ENCODE measurements at places on chromosomes 3 and 15. TPM values are rescaled to one million over a fixed set of nuclear protein-coding genes. Genes with fewer than 3 reads are reported as not detected.

Gene ADCY5
- not detected for total RNA-seq

Gene EAF2
- 2.5 TPM for total RNA-seq

Gene ROPN1
- total RNA-seq = not detected

Gene MESP2
- total RNA-seq = not detected

Gene C3orf20
- total RNA-seq = not detected

Gene MEGF11
- total RNA-seq = 0.39 TPM

Gene GABRG3
- not detected for total RNA-seq

Gene OR5K2
- not detected for total RNA-seq

Gene TMCO5A
- total RNA-seq = not detected

Gene RTP3
- not detected for total RNA-seq

Gene KBTBD8
- 4.3 TPM for total RNA-seq

Gene LYZL4
- not detected for total RNA-seq

GRCh38 chr15:84725001-84725491, 9.1 kb upstream of the SEC11A start:
- no peak for DNase-seq

- peak; percentile 47 for DNase-seq
These were observed 326.8 kb downstream of the MFSD1 start for GRCh38 chr3:159128628-159129027.

- no peak for DNase-seq
These were observed 30.9 kb downstream of the PPCDC start for GRCh38 chr15:75054172-75054897.

- DNase-seq = no peak
These were observed 226.2 kb upstream of the TP63 start for GRCh38 chr3:189404797-189405484.

DNA sequence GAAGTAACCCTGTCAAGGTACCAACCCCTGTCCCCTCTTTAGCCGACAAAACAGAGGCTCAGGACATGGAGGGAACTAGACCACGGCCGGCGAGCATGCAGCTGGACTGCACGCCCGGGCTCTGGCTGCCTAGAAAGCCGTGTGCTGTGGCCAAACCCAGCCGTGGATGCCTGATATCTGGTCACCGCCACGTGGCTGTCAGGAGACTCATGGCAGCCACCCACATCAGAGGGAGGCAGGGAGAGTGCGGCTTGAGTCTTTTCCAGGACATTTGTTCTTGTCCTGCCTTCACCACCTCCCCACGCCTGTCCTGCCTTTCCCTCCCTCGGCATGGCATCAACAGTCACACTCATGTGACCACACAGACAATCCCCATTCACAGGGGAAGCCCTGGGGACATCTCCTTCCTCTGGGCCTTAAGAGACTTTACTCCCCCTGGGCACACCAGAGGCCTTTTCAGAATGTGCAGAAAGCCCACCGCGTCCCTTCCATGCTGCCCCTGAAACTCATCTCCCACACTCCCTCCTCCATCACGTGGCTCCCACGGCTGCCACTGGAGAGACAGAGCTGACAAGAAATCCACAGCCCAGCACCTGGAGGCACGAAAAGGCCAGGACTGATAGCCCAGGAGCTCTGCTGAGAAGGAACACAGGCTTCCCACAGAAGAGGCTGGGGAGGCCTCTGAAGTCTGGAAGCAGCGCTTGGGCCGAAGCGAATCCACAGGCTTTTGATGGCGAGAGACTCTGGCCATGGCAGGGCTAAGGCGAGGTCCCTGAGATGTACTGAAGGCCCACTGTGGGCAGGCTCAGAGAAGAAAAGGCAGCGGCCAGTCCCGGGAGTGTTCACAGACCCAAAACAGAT, 71.2 kb upstream of the IQSEC1 start:
- DNase-seq = no peak

DNA sequence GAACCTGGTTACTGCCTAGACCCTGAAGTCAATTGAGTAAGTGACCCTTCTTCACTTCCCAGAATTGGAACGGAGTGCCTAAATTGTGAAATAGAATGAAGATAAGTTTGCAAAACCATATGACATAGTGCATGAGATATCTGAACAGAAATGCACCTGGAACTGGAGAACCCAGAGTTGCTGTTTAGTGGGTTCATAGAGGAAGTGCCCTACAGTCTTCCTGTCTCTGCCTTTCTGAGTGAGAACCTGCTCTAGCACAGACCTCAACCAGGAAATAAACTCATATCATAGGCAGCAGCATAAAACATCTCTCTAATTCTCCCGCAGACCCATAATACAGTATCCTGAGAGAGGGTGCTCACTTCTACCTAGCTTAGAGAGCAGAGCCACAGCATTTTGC, 82.9 kb downstream of the EOMES start:
- no peak for DNase-seq

DNA sequence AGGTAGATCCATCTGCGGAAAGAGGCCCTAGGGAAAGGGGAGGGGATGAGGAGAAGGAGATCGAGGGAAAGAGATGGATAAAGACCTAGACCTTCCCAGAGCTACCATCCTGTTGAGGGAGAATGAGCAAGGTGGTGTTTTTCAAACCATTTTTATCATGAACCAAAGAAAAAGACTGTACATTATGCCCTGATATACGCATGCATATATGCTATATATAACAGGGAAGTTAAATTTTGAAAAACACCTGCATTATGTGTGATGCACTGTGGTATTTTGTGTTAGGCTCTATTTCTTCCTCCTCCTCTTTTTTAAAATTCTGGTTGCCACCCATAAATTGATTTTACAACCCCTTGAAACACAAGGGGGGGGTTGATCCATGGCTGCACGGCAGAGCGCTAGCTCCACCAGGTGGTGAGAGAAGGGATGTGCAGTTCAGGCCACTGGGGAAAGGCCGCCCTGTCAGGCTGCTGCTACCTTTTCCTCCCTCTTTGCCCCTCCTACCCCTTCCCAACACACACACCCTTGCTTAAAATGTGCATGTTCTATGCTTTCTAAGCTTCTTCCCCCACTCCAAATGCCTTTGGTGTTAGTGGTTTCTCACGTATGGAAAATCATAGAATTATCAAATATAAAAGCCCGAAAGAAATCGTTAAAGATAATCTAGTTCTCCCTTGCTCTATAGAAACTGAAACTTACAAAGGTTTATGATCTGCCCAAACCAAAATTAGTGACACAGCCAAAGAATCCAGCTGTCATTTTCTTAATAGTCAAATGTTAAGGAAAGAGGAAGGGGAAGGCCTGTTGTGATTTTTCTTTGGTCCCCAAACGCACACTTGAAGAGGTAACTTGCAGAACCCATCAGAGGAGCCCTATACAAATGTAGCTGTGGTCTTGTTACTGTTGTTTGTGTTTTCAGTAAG, 262.0 kb upstream of the UMPS start:
- peak; percentile 62 for DNase-seq

- no peak for DNase-seq
These were observed 22.3 kb downstream of the NCEH1 start for GRCh38 chr3:172688588-172688987.

DNA sequence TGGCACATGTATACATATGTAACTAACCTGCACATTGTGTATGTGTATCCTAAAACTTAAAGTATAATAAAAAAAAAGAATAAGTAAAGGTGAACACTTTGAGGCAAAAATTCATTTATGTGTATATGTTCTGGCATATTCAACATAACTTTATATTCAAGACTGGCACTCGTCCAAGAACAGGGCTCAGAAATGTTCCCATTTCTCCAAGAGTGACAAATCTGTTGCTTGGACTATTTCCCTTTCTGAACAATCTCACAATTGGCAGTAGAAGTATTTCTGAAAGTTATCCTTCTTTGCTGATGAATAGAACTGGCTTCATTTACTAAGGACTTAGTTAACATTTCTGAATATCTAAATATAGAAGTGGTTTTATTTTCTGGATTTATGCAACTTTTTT, 212.8 kb downstream of the ADAMTSL3 start:
- no peak for DNase-seq

- DNase-seq = no peak
These were observed at the start of gene ANKUB1 for GRCh38 chr3:149792452-149793270. Gene ANKUB1, minus strand, starts transcription at chr3:149792554. Its CDS starts 188 bp downstream, at chr3:149792366.

DNA sequence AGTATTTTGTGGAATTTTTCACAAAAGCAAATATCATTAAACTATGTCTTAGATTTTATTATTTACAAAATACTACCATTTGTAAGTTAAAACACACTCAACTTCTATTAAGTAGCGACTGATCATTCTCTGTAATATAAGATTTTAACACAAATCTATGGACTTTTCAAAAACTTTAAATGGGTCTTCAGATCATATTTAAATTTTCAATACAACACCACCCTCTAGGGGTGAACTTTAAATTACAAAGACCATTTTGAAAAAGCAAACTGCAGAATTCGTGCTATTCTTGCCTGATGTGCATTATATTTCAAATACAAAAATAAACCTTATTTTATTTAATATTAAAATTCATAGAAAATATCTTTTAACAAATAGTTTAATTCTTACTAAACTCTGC, 8.2 kb upstream of the VGLL4 start:
- peak; percentile 36 for DNase-seq

- DNase-seq = no peak
These were observed 346.6 kb downstream of the ERC2 start for GRCh38 chr3:56121716-56122115.

DNA sequence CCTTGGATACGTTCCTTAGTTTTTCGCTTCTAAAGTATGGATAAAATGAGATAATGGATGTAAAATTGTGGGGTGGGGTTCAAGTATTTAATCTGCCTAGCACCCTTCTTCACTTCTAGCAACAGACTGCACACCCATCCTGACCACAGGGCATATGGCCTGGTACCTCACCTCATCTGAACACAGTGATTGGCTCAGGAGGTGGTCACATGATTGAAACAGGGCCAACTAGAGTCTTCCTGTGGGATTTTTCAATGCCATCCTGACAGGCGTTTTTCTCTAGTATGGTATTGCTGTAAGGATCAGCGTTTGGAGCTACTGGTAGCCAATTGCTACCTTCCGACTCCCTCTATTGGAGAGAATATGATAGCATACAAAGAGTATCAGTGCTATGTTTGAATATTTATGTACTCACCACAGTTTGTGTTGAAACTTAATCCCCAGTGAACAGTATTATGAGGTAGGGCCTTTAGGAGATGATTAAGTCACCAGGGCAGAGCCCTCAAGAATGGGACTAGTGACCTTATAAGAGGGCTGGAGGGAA, 172.2 kb downstream of the PPM1L start:
- DNase-seq = peak; percentile 24

DNA sequence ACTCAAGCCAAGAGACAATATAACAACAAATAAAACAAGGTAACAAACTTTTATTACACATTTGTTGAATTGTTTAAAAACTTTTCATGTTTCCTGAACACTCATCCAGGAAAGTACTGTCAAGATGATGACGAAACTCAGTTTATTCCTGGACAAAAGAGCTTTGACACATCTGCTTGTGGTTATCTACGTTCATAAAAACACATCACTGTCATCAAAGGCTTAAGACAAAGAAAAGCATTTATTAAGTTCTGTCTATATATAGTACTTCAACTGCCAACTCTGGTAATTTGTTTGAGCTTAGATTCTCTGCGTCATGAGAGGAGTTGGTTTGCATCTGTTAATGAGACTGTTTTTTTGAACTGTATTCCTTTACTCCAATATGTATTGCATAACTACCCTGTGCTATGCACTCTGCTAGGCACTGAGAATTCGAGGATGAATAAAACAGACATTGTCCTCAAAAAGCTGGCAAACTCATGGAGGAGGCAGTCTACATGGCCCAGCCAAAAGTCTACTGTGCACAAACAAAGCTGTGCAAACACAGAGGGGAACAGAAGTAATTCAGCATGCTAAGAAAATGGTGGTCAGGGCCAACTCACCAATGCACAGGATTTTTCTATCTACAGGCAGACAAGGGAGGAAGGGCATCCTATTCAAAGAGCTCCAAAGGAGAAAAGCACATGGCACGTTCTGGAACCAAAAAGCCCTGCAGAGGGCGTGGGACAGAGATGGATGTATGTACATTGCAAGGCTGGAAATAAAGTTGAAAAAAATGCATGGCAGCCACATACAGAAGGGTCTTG, 21.5 kb downstream of the PLD1 start:
- DNase-seq = peak; percentile 88

DNA sequence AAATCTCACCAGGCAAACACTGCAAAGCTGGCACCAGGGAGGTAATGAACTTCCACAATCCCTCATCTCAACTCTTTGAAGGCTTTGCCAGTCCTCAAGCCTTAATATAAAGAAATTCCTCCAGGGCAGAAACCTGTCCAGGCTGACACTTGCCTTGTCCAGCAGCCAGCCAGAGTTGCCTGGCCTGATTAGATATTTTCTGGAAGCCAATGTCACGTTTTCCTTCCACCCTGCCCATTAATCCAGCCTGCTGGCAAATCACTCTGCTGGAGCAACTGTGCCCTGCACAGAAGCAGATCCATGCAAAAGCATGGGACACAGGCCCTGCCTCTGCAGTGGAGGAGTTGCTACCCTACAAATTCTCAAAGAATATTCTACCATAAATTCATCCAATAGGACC, 56.5 kb downstream of the HEG1 start:
- DNase-seq = no peak

DNA sequence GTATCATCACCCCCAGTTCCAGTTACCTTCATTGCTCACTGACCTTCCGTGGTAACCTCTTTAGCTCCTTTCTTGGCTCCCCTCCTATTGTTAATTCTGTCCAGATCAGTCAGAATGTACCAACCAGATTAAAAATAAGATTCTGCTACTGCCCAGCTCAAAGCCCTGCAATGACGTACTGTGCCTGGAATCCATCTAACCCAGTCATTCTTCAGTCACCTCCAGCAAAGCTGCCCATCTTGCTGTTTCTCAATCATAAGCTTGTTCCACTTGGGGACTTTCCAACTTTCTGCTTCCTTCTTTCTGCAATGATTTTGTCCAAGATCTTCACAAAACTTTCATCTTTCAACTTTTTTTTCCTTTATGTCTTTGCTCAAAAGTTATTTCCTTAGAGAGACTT, 512.0 kb upstream of the ZNF385D start:
- peak; percentile 89 for DNase-seq

- peak; percentile 86 for DNase-seq
These were observed 4.3 kb downstream of the SIDT1 start for GRCh38 chr3:113536627-113537101.

GRCh38 chr3:34396288-34396687, 597.9 kb downstream of the PDCD6IP start:
- DNase-seq = peak; percentile 70

DNA sequence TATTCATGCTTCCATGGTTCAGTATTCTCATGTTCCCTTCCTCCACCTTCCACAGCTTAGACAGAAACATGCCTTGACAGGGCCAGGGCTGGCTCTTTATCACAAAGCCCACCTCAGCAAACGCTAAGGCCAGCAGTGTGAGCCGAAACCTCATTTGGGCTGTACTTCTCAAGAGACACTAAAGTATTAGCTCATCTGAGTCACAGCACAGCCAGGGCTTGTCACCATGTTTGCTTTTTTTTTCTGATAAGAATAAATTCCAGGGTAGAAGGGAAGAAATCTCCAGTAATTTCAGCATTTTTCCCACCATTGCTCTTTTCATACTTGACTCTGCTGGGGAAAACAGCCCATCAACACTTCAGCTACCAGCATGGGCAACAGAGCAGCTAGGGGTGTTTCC, 95.4 kb downstream of the MYLK start:
- no peak for DNase-seq
